Right cardiac atrium (tissue), 5 donors: ENCODE measurements at places on chromosomes 3 and 15. TPM values are rescaled to one million over a fixed set of nuclear protein-coding genes. Genes with fewer than 3 reads are reported as not detected.

DNA sequence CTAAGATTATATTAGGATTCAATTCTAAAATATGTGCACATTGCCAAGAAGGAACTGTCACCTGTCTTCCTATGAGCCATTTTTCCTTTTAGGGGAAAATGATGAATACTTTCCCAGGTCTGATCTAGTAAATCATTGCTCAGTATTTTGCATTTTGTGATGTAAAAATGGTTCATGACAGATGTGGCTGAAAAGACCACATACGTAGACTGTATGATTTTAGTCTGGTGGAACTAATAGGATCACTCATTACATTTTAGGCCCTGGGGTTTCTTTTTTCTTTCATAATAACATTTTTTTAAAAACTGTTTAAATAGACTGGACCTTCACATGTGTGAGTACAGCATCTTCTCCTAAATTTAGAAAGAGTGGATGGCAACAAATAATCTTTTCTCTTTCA, 201.7 kb upstream of the MLF1 start:
- no peak for DNase-seq

DNA sequence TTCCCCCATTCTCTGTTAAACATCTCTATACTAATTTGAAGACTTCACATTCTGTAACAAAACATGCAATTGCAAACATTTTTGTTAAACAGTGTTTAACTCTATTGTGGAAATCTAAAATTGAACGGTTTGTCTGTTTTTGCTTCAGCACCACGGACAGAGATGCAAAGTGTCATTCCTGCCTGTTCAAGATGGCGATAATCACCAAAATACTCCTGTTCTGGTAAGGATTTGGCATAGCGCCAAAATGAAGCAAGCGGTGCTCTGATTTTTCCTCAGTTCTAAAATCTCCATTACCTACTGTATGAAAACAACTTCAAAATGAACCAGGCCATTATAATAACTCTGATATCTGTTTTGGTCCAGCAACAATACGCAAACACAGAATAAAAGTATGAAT, 129.7 kb upstream of the TUSC7 start:
- DNase-seq = no peak

- DNase-seq = peak; percentile 38
These were observed 56.3 kb downstream of the KLF15 start for GRCh38 chr3:126300761-126301481.

SNAP23 gene
- 28.4 TPM for polyA plus RNA-seq

MYRIP gene
- 2.4 TPM for polyA plus RNA-seq

TGM4 gene
- not detected for polyA plus RNA-seq

GRCh38 chr3:173502983-173503568, 105.5 kb downstream of the NLGN1 start:
- no peak for DNase-seq

DNA sequence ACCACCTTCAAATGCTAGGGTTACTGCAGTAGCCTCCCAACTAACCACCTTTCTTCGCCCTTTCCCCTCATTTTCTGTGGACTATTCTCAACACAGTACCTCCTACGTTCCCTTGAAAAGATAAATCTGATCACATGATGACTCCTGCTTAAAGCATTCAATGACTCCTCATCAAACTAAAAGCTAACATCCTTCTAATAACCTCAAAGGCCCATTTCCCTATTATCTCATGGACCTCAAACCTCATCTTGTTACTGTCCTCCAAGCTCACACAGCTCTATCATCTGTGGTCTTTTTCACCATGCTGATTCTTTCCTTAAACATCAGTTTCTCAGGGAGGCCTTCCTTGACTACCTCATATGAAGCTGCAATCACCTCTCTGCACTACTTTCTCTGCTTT, 29.6 kb downstream of the GADL1 start:
- DNase-seq = no peak

GRCh38 chr3:15903759-15904720, 106.3 kb upstream of the ANKRD28 start:
- peak; percentile 44 for DNase-seq

MKRN3 gene
- polyA plus RNA-seq = 0.23 TPM

DNA sequence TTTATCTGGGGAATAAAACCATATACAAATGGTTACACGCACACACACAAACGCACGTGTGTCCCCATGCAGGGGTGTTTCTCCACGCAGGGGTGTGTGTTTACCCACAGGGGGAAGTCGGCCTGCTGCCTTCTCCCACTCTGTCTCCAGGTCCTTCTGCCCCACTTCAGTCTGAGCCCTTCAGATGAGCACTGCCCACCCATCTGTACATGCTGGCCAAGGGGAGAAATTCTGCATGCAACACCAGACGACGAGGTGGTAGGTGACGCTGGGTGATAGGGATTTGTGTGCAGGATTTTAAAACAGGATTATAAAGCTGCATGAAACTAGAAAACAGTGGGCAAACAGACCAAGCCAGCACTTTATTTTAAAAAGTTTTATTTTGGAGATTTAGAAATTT, 122.5 kb downstream of the TJP1 start:
- no peak for DNase-seq

GRCh38 chr3:170811928-170812591, 57.9 kb downstream of the RPL22L1 start:
- DNase-seq = peak; percentile 63

DNA sequence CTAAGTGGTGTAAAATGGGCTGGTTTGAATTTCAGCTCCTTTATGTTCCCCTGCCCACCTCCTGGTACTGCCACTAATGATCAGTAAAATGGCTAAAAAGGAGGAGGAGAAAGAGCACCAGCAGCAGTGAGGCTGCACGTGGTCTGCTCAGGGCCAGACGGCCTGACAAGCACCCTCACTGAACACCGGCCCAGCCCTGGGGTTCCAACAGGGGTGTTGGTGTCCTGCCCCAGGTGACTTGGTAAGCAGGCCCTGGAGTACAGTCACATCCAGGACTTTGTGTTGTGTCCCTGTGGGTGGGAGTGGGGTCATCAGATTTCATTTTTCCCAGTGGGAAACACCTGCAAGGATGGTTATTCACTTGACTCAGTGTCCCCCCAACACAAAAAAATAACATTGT, 5.4 kb downstream of the BAHD1 start:
- DNase-seq = no peak

CACNA2D2 gene
- 25.7 TPM for polyA plus RNA-seq

- peak; percentile 96 for DNase-seq
These were observed at the start of gene NEK4 for GRCh38 chr3:52770496-52771333. TSS of gene NEK4 (minus strand) at chr3:52770940. CDS start at chr3:52770746, 194 bp downstream.

GRCh38 chr15:99155961-99156443, 51.1 kb downstream of the SYNM start:
- DNase-seq = no peak

GRCh38 chr3:133464573-133464972, 64.7 kb downstream of the BFSP2 start:
- DNase-seq = no peak

GPR27 gene
- polyA plus RNA-seq = 1.2 TPM

- no peak for DNase-seq
These were observed 54.2 kb downstream of the FBXL2 start for GRCh38 chr3:33331414-33331813.

PATL2 gene
- 8.3 TPM for polyA plus RNA-seq

AHSG gene
- 0.05 TPM for polyA plus RNA-seq

POPDC2 gene
- 504 TPM for polyA plus RNA-seq

GRCh38 chr3:15557511-15557946, 36.0 kb upstream of the COLQ start:
- no peak for DNase-seq

DNA sequence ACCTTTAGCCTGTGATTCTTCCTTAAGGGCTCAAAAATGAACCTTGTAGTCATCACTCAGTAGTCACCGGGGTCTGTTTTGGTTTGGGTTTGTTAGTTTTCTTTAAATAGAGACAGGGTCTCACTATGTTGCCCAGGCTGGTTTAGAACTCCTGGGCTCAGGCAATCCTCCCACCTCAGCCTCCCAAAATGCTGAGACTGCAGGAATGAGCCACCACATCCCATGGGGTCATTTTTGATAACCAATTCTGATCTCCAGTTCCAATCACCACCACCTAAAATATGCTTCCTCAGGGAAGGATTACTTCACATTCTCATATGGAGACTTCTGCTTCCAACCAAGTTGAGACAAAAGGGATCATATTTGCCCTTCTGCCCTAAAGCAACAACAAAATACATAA, 22.1 kb downstream of the ATP13A3 start:
- DNase-seq = no peak

GRCh38 chr3:47782446-47783308, 984 bp upstream of the SMARCC1 start:
- no peak for DNase-seq

GRCh38 chr3:23157331-23157730, 45.8 kb upstream of the UBE2E2 start:
- DNase-seq = no peak

TMF1 gene
- polyA plus RNA-seq = 6.7 TPM

DNA sequence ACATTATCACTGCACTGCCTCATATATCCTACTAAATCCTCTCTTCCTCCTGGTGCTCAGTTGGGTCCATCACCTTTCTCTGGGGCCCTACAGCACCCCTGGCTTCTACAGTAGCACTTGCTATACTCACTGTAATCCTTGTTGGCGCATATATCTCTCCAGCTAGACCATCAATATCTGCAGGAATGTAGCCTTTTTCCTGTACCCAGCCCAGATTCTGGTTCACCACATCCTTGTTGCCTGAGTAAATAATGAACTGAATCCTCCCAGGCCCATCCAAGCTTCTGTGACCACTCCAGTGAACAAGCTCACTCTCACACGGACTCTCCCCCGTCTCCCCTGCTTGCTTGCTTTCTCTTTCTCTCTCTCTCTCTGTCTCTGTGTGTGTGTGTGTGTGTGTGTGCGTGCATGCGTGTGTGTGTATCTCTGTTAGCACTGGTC, 62.5 kb upstream of the LIPC start:
- no peak for DNase-seq

CMTM7 gene
- polyA plus RNA-seq = 4.8 TPM

GRCh38 chr15:38070778-38071177, 136.3 kb downstream of the TMCO5A start:
- DNase-seq = no peak

DNA sequence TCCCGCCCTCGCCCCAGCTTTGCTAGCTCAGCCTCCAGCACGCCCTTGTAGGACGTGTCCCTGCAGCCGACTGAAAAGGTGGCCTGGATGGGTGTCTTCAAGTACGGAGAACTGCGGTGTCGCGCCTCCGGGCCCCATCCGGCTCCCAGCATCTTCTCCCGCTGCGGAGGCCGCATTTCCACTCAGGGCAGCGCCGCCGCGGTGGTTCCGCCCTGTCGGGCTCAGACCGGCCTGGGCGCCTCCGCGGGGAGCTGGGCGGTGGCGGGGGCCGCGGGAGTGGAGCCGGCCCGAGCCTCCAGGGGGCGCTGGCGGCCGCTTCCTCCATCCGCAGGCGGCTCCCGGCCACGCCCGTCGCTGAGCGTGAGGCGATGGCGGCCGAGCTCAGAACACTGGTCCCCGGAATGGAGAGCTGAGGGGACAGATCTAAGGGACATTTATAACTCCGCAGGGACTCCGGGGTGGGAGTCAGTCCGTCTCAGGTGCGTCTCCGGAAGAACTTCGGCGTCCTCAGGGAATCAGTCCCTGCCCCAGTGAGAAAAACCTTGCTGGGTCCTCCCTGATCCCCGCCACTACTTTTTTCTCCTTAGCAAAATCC, 13.6 kb upstream of the SMCO1 start:
- peak; percentile 89 for DNase-seq

DNA sequence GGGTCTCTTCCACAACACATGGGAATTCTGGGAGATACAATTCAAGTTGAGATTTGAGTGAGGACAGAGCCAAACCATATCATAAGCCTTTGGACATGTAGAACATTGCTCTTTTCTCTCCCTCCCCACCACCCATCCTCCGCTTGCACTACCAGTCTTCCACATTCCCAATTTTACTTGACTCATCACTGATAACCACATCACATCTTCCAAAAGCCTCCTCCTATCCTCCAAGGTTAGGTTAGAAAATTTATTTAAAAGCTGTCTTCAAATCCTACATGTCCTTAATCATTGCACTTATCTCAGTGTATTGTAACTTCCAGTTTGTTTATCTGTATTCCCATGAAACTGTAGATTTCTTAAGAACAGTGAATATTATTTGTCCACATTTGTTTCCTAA, 10.4 kb downstream of the ZBED2 start:
- DNase-seq = no peak

GRCh38 chr15:81411969-81412633, 38.1 kb upstream of the TMC3 start:
- DNase-seq = no peak

- no peak for DNase-seq
These were observed 215.4 kb downstream of the ADAMTSL3 start for GRCh38 chr15:83869341-83869740.

TM2D3 gene
- polyA plus RNA-seq = 49.7 TPM

DNA sequence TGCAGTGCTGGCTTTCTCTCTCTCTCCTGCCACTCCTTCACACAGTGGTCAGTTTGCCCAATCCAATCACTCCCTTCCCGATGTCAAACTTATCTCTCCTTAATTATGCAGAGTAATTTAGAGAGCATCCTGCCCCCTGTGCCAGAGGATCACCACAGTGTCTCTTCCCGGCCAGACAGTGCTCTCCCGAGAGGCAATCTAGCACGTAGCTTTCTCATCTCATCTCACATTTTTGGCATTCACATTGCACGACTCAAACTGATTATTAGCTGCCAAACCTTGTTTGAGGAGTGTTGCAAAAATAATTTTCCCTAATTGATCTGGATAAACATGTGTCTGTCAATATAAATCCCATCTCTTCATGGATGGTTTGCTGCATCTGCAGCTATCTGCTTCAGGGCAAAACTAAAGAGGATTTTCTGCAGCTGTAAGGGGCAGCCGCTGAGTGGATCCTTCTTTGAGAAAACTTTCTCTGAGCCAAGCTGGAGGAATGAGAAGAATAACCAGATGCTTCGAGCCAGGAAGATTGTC, 37.8 kb downstream of the SSUH2 start:
- DNase-seq = no peak

DNA sequence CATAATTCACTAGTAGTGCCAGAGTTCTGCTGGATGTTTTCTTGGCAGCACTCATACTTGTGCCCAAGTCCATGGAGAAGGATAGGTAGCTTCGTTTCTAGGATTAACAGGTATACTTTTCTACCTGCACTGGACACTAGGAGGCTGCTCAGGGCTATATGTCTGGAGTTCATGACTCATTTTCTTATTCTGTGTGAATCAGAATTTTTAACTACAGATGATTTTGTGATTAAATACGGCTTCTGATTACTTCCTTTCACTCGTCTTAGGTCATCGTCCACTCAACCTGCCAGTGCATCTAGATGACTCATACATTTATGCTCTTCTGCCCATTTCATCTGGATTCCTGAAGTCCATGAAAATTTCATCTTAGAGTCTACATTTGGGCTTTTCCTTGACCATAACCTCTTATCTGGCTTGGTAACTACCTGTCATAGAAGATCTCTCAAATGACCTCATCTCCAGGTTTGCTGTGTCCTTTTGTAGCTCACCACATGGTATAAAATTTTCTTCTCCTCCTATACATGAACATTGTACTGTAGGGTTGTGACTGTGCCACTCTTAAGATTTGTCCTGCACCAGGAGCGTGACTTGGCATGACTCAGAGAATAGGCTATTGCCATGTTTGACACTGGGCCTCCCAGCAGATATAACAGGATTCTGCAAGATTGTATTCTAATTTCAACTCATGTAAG, 66.7 kb upstream of the GCSAM start:
- DNase-seq = no peak
